NCI-H1105 (cell line): ENCODE measurements at places on chromosomes 16 and 17.
A peak's percentile ranks its signal among the peaks of the same experiment; 100 is the strongest.

GRCh38 chr16:27925612-27926011, 137.9 kb downstream of the GSG1L start:
- DNase-seq = peak; percentile 14

- no peak for DNase-seq
Observed at GRCh38 chr17:32915245-32915644, 12.7 kb upstream of the TMEM98 start.

DNA sequence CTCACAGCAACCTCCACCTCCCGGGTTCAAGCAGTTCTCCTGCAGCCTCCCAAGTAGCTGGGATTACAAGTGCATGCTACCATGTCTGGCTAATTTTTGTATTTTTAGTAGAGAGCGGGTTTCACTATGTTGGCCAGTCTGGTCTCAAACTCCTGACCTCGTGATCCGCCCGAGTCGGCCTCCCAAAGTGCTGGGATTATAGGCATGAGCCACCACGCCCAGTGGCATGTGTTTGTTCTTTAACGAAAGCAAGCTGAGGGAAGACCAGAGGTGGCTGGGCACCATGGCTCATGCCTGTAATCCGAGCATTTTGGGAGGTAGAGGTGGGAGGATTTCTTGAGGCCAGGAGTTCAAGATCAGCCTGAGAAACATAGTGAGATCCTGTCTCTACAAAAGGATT, 18.1 kb downstream of the TNFRSF13B start:
- DNase-seq = no peak

GRCh38 chr16:83830769-83831455, 23.1 kb downstream of the HSBP1 start:
- no peak for DNase-seq

DNA sequence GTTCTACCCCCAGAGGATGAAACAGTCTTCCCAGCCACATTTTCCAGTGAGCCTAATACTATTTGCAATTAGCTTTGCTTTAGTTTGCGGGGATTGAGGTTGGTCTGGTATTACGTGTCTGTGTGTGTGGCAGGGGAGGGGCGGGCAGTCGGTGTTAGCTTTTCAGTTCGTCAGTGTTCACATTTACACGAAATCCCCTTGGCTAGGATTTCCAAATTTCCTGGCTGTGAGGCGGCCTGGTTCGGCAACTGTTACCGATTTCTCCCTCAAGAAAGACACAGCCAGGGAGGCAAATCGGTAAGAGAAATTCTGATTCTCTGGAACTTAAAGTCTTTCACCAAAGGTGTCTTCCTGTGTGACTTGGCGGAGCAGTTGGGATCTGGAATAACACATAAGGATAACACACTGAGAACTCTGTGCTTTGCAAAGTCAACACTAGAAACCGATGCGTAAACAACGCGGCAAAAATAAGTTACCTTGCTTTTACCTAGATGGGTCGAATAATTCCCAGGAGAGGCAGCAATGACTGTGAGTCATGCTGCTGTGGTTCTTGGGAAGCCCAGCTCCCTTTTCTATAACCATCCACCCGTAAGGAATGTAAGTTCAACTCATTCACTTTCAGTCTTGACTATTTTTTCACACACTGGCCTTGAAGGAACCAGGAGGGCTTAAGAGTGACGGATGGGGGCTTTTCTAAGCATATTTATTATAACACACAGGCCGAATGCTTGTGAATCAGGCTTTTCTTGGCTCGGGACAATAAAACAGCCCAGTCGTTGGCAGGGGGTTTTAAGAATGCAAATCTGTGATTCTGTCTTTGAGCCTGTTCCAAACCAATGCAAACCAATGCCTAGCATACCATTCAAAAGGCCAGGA, 24.2 kb downstream of the GPRC5B start:
- DNase-seq = no peak

GRCh38 chr17:67729903-67730302, 12.2 kb downstream of the NOL11 start:
- no peak for DNase-seq

GRCh38 chr17:70041061-70041460, 34.0 kb upstream of the KCNJ16 start:
- DNase-seq = no peak

GRCh38 chr17:29722411-29723198, 99.9 kb upstream of the CORO6 start:
- DNase-seq = no peak

- DNase-seq = peak; percentile 1
Observed at GRCh38 chr16:83967838-83968305, at the start of gene NECAB2. NECAB2 (plus strand) TSS chr16:83968244; CDS start chr16:83968649, 405 bp downstream.

GRCh38 chr16:57979006-57979585, 8.2 kb upstream of the CNGB1 start:
- no peak for DNase-seq

GRCh38 chr16:23072084-23072599, 77.1 kb downstream of the USP31 start:
- DNase-seq = no peak
